Effector CD8-positive, alpha-beta T cell (primary cell): ENCODE measurements at places on chromosomes 7 and 10.

- no peak for DNase-seq
Observed at GRCh38 chr7:89027781-89028180, 232.2 kb upstream of the TEX47 start.

GRCh38 chr7:142632271-142633134 is 116.8 kb upstream of the PRSS1 start:
- peak; percentile 30 for DNase-seq

GRCh38 chr10:13140627-13141190 is 20.6 kb upstream of the MCM10 start:
- no peak for DNase-seq

DNA sequence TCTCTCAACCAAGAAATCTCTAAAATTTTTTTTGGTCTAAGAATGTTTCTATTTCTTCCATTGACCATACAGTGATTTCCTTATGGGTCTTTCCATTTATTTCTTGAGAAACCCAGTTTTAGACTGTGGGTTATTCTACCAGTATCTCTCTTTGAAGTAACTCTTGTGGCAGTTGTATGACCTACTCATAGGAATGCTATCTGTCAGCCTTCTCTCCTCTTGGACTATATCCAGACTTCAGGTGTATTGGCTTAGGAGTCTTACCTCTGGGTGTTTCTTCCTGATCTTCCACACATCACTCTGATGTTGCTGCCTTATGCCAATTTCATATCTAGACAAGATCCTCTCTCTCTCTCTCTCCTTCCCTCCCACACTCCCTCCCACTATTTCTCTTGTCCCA is 178.1 kb downstream of the BMPER start:
- no peak for DNase-seq
